ENCODE measurements at places on chromosomes 11 and 22.
A peak's percentile ranks its signal among the peaks of the same experiment; 100 is the strongest.

GRCh38 chr22:50722048-50722701 lies 15.8 kb upstream of the ACR start:
- DNase-seq = no peak

GRCh38 chr11:72483412-72484186 lies 49.3 kb upstream of the CLPB start:
- DNase-seq = no peak

DNA sequence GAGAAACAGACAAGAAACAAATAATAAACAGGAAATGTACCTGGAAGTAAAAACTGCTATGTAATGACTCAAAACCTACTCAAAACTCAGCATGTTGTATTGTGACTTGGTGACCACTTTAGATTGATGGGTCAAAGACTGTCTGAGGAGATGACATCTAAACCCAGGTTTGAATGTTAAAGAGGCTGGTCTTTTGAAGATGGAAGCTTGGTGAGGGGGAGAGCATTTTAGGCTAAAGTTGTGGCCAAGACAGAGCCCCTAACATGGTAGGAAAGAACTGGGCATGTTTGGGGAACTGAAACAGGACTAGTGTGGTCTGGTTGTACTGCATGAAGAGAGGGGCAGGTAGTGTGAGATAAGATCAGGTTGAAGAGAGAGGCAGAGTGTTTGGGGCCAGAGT lies 85.3 kb upstream of the MYO18B start:
- DNase-seq = no peak

DNA sequence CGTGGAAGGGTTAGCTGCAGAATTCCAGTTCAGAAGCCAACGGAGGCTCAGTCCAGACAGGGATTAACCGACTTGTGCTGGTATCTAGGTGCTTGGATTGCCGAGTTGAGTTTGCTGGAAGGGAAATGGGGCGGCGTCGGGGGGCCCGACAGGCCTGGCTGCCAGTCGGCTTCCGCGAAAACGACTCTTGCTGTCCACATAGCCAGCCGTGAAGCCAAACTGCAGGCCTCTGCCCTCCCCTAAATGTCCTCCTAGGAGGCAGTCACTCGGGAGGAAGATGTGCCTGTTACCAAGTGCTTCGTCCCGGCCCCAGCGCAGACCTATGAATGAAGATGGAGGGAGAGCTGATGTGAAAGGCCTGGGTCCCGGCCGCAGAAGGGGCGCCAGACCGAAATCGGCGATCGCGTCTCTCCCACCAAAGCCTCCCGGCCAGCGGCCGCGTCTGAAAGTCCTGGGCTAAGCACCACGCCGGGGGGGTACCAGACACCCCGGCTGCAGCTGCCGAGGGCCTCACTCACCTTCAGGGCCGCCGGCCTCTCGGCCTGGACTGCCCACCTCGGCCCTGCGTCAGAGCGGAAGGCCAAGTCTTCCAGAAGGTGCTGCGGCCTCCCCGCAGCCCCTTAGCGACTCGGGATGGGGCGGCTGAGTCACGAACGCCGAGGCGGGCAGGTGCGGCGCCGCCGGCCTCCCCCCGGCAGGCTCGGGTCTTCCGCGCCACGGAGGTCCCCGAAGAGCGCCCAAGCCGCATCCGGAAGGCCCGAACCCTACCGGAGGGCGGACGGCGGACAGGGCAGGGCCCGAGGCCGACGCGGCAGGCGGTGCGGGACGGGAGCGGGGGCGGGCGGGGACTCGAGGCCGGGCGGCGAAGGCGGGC lies 7.5 kb downstream of the DPAGT1 start:
- DNase-seq = peak; percentile 29

DNA sequence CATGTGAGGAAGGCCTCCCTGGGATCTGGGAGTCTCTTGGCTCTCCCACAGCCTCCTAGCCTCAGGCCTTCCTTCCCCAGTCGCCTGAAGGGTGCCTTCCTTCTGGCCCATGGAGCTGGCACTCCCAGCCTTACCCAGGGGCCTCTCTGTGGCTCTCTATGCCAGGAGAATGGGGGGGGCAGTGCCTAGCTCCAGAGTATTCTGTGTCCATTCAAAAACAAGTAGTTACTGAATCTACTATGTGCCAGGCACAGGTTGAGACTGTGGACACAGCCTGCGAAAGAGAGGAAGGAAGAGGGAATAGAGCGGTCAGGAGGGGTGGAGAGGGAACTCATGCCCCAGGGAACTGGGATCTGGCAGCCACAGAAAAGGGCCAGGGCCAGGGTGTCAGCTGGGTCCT lies 2.7 kb upstream of the PLA2G3 start:
- no peak for DNase-seq

- DNase-seq = no peak
Observed at GRCh38 chr22:43831561-43832392, 19.7 kb upstream of the EFCAB6 start.

GRCh38 chr11:34242037-34242625 lies 115.7 kb downstream of the ABTB2 start:
- DNase-seq = no peak

GRCh38 chr11:11461473-11461872 lies 108.4 kb upstream of the CSNK2A3 start:
- no peak for DNase-seq

- no peak for DNase-seq
Observed at GRCh38 chr11:44826922-44827643, 100.3 kb downstream of the TSPAN18 start.

- DNase-seq = no peak
Observed at GRCh38 chr11:68328374-68329091, 16.1 kb downstream of the LRP5 start.

- DNase-seq = no peak
Observed at GRCh38 chr22:48352086-48352911, 1475.4 kb downstream of the BRD1 start.

- DNase-seq = no peak
Observed at GRCh38 chr11:59802639-59803176, 7.9 kb downstream of the MRPL16 start.

DNA sequence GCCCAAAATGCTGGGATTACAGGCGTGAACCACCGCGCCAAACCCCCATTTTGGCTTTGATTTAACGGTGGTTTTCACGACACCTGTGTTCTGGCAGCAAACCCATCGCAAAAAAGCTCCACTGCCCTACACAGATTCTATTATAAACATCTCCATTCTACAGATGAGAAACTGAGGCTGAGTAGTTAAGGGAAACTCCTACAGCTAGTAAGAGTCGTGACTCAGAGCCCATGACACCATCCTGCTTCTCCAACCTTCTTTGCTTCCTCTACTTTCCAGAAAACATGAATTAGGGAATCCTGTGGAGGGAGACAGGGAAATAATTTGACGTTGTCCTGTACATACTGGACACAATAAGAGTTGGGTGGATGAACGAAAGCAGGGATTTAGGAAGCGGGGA lies 429 bp upstream of the SNX15 start:
- no peak for DNase-seq

DNA sequence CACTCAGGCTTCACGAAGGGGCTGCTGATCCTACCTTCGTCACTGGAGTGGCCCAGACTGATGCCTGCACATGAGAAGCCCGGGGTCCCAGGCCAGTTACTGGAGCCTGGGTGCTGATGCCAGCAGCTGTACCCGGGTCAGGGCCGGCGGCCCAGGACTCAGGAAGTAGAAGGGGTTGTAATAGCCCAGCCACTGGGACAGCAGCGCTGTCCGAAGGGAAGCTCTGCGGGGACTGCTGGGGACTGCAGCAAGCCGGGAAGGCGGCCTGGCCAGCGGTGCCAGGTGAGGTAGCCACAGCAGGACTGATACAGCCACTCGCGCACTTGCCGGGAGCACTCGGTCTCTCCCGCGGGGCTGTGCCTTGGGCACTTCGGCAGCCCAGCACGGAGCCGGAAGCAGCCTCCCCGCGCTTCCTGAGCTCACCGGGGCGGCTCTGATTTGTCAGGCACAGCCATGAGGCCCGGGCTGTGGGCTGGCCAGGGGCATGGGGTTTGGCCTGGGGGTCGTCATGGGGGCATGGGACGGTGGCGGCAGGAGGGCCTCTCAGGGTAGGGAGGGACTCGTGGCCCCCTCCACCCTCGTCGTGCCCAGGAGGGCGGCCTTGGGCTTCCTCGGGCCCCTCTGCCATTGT lies 13.9 kb upstream of the OR8K1 start:
- no peak for DNase-seq

DNA sequence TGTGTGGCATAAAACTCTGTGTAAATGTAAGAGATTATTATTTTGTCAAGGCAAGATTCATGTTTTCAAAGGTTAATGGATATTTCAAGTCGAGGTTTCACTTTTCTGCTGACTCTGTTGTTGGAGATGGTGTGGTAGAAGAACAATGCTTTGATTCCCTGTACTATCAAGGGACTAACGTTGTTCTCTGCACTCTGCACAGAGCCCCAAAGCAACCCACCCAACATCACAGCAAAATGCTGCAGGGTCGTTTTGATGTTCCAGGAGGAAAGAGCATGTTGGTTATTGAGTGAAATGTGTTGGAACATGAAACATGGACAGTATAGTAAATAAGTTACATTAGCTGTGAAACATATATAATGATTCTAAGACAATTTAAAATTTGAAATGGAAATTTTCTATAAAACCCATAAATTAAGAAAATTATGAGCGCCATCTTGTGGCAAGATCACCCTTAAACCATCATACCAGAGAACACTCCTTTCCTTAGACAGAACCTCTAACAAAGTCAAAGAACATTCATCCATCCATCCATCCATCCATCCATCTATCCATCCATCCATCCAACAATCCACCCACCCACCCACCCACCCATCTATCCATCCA lies 164.4 kb upstream of the ZBED5 start:
- no peak for DNase-seq

GRCh38 chr11:133082453-133082781 lies 449.9 kb downstream of the OPCML start:
- DNase-seq = no peak

DNA sequence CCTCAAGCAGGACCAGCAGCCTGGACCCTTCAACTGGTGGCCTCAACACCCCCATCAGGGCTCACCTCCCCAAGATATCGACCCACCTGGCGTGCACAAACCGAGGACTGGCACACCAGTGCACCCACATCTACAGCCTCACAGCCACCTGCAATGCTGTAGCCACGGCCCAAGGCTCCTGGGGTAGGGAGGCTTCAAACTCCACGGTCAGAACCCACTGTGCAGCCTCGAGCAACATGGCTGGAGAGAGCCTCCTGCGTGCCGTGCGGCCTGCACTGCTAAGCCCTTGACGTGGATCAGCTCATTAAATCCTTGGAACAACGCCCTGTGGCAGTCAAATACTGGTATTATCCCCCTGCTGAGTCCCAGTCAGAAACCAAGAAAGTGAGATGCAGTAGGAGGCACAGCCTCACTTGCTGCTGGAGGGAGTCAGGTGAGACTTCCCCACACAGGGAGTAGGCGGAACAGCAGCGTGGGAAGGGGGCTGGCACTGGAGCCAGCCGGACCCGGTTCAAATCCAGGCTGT lies 4.6 kb downstream of the CARD10 start:
- DNase-seq = no peak

- no peak for DNase-seq
Observed at GRCh38 chr11:111386611-111387150, 7.6 kb upstream of the POU2AF1 start.

GRCh38 chr22:27975381-27976013 lies 56.4 kb upstream of the PITPNB start:
- no peak for DNase-seq

DNA sequence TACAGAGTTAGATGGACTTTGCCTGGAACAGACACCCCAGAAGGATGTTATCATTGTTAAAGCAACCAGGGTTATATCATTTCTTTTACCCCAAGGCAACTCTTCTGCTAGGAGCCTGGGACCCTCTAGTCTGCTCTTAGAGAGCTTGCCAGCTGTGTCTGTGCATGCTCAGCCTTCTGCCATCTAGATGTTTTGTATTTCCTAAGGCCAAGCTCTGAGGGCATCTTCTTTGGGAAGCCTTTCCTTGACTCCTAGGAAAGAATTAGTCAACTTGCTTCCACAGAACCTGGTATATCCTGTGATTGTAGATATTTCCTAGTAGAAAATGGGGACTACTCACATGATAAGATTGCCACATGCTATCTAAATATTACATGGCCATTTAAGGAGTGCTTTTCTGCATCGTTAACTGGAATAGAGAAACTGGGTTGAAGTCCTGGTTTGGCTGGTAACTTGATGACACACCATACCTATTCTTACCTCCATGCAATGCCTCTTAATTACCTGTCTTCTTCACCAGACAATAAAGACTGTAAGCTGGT lies 87.6 kb downstream of the STIM1 start:
- no peak for DNase-seq

GRCh38 chr11:57637626-57638004 lies 12.1 kb downstream of the YPEL4 start:
- no peak for DNase-seq

- no peak for DNase-seq
Observed at GRCh38 chr11:48141475-48142122, 75.0 kb upstream of the OR4B1 start.

DNA sequence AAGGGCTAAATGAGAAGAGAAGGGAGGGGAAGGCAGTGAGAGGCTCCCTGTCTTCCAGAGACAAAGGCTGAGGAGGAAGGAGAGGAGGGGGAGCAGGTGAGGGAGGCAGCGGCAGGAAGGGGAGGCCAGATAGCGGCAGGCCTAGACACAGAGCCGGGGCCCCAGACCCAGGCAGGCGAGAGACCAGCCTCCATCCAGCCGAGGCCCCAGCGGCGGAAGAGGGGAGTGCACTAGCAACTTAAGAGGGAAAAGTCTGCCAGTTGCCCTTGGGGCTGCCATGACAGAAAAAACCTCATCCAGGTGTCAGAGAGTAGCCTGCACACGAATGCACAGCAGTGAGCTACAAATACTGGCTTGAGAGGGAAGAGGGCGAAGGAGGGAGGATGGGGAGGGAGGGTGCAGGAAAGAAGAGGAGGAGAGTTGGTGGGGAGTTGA lies 46.7 kb downstream of the IGLL1 start:
- DNase-seq = no peak

- no peak for DNase-seq
Observed at GRCh38 chr11:75867778-75868374, 52.9 kb downstream of the UVRAG start.

DNA sequence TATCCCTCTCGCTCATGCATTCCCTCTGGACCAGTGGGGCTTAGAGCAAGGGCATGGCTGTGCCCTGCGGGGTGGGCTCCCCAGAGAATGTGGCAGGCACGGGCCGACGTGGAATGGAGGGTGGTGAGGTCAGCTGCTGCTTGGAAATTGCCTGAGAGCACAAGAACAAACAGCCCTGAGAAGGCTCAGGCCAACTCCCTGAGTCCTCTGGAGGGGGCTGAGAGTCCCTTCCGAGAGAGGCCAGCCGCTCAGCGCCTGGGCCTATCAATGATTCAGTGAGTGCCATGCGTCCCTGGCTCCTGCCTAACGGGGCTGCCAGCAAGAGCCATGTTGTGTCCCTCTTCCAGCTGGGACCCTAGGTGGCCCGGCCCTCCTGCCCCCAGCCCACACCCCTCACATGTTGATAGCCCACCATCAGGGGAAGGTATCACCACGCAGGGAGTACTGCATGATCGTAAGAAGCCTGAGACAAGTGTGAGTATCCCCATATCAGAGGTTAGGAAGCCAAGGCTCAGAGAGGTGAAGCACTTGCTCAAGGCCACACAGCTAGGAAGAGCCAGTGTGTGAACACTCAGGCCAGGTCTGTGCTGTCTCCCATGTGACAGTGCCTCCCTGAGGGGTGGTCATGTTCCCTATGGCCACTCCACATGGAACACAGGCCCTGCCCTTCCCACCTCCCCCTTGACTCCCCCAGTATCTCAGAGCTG lies 55.8 kb downstream of the NECTIN1 start:
- no peak for DNase-seq
